ENCODE measurements at places on chromosomes 6 and 20.

- no peak for DNase-seq
Observed at GRCh38 chr20:14415467-14415866, 78.1 kb upstream of the FLRT3 start.

GRCh38 chr20:4013041-4013440, 2.3 kb downstream of the RNF24 start:
- DNase-seq = no peak

- DNase-seq = no peak
Observed at GRCh38 chr6:125797120-125797885, 6.5 kb downstream of the NCOA7 start.

DNA sequence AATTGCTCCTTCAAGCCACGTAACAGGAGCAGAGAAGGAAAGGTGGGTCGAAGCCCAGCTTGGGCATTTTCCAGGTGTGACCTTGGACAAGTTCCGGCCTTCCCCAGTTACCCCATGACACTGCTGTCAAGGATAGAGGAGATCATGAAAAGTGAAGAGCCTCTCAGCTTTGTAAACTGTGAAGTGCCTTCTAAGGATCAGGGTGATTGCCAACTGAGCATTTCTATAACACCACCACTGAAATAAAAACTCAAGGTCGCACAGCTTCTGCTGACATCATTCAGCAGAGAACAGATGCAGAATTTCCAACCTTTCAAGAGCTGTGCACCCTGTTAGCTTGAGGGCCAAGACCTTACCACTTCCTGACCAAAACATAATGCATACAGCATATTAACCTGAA, 24.0 kb upstream of the ZMYND8 start:
- DNase-seq = no peak

GRCh38 chr20:5991623-5992441, 41.4 kb downstream of the MCM8 start:
- no peak for DNase-seq

DNA sequence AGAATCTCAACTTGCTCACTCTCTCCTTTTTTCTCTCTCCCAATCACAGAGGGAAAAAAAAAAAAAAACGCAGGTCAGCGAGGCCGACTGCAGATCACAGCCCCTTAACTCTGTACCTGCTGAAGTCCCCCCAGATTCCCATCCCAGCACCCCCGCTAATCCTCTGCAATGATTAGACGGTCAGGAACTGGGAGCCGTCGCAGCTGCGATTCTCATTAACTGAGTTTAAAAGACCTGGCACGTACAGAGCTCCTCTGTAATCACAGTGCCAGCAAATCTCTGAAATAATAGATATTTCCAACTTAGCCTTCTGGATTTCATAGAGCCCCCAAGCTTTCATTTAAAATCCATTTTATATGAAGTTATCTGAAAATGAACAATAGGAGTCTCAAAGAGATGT, 84.4 kb downstream of the ANKRD60 start:
- no peak for DNase-seq

- no peak for DNase-seq
Observed at GRCh38 chr6:37103169-37104039, 66.5 kb upstream of the PIM1 start.

GRCh38 chr6:37222125-37222967, 35.2 kb upstream of the TBC1D22B start:
- peak; percentile 84 for DNase-seq

DNA sequence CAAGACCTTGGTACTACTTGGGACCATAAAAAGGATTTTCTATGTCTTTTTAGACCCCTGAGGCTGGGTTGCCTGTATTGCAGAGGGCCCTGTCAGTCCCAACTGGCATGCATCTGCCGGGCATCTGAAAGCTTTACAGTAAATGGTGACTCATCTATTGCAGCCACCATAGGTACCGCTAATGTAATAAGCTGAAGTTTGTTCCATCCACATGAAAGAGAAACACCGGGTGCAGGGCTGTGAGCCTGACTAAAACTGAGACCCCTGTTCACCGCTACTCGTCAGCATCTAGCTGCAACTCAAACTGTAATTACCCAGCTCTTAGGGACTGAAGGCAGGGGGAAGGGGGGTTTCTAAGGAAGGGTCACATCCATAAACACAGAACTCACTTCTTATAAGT, 49.5 kb downstream of the TRERF1 start:
- DNase-seq = peak; percentile 71

DNA sequence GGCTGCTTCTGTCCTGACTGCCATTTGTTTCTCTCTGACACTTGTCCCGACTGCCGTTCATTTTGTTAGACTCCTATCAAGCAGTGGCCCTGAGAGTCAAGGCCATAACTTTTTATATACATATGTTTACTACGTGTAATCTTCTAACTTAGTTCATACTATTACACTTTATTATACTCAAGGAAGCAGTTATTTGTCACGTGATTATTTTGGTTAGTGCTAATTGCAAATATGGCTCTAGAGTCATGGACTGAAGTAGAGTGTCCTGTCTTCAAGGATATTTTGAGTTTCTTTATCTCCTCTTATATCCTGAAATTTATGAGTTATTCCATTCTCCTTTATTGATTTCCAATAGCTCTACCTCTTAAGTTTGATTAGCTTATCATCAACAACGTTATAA, 294.2 kb upstream of the RNF217 start:
- no peak for DNase-seq

GRCh38 chr6:129767776-129768485, 58.0 kb upstream of the ARHGAP18 start:
- DNase-seq = no peak

GRCh38 chr6:158409451-158409850, 97.2 kb downstream of the TULP4 start:
- no peak for DNase-seq

DNA sequence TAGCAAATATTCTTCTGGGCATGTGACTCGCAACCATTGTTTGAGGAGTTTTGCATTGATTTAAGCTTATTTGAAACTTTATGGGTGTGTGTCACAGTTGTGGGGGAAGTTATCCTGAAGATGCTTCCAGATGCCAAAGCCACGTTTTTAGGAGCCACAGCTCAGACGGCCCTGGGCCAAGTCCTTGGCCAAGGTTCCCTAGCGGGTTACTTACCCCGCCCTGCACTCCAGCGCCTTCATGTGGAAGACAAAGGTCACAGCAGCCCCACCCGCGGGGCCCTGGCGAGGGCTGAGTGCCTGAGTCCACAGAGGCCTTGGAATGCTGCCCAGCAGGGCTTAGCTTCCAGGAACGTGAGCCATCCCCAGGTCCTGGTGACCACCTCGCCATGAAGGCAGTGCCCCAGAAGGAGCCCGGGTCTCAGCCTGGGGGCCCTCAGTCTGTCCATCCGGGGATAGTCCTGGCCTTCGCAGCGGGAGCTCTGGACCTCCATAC, 308.3 kb downstream of the CDH4 start:
- no peak for DNase-seq

DNA sequence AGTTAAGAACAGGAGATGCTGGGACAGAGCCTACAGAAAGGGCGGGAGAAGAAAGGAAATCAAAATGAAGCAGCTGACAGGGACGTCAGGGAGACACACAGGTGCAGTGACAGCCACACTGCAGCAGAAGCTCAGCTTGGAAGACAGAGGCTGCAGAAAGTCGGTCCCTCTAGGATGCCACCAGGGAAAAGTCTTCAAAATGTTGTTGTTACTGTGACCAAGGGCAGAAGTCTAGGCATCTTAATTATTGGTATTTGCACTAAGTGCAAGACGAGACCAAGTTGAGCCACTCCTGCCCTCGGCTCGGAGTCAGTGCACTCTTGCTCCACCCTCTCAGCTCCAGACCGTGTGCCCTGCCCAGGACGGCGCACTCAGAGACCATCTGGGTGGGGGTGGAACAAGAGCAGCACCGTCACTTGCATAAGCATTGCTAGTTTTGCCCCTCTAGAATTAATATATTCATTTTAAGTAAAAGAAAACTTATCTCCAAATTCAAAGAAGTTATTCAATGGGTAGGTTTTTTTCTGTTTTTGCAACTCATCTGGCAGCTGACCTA, 2.6 kb downstream of the PRR18 start:
- DNase-seq = no peak

- DNase-seq = peak; percentile 11
Observed at GRCh38 chr6:42410861-42411260, 40.9 kb downstream of the TRERF1 start.

DNA sequence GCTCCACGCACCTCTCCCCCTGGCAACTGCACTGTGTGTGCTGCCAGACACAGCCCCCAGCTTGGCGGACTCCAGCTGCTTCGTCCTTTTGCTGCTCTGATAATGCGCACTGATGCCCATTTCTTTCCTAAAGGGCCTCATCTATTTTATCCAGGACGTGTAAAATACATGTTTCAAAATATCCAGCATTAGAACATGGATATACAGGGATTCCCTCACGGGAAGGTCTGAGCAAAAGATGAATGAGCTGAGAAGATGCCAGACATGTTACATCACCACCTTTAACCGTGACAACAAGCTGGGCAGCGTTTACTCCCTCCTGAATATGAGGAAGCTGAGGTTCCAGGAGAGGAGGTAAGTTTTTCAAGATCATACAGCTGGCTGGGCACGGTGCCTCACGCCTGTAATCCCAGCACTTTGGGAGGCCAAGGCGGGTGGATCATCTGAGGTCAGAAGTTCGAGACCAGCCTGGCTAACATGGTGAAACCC, 32.8 kb downstream of the TNXB start:
- DNase-seq = no peak

GRCh38 chr6:129662406-129662766, 47.6 kb downstream of the ARHGAP18 start:
- no peak for DNase-seq

- DNase-seq = no peak
Observed at GRCh38 chr6:111597291-111598086, 8.2 kb downstream of the TRAF3IP2 start.

DNA sequence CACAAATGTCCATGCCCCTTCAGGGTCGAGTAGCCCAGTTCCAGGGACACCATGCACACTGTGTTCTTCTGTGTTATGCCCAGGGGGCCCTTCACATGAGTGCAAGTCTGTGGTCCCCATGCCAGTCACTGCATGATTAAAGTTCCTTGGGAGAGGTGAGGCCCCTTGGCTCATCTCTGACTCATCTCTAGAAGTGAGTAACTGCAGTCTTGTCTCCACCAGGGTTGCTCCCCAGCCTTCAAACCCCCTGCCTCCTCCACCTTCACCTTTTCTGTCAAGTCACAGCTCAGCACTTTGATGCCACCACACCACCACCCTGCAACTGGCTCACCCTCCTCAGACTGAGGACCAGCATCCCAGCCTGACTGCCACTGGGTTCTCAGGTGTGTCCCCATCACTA, 161.7 kb downstream of the UNC5CL start:
- peak; percentile 55 for DNase-seq

GRCh38 chr6:163782436-163783003, 368.0 kb downstream of the QKI start:
- no peak for DNase-seq

- no peak for DNase-seq
Observed at GRCh38 chr6:119536666-119537065, 187.1 kb upstream of the MAN1A1 start.

GRCh38 chr20:12942123-12942522, 66.6 kb upstream of the SPTLC3 start:
- no peak for DNase-seq

DNA sequence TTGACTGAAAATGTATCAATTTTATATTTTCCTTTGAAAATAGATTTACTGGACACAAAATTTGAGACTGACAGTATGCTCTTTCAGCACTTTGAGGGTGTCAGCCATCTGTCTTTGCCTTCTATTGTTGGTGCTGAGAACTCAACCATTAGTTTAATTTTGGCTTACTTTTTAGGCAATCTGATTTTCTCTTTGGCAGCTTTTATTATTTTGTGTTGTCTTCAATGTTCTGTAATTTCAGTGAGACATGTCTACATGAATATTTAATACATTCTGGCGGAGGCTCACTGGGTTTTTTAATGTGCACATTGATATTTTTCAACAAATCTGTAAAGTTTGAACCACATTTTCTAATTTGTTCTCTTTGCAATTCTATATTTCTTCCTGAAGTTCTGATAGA, 648.6 kb downstream of the C6orf118 start:
- no peak for DNase-seq

DNA sequence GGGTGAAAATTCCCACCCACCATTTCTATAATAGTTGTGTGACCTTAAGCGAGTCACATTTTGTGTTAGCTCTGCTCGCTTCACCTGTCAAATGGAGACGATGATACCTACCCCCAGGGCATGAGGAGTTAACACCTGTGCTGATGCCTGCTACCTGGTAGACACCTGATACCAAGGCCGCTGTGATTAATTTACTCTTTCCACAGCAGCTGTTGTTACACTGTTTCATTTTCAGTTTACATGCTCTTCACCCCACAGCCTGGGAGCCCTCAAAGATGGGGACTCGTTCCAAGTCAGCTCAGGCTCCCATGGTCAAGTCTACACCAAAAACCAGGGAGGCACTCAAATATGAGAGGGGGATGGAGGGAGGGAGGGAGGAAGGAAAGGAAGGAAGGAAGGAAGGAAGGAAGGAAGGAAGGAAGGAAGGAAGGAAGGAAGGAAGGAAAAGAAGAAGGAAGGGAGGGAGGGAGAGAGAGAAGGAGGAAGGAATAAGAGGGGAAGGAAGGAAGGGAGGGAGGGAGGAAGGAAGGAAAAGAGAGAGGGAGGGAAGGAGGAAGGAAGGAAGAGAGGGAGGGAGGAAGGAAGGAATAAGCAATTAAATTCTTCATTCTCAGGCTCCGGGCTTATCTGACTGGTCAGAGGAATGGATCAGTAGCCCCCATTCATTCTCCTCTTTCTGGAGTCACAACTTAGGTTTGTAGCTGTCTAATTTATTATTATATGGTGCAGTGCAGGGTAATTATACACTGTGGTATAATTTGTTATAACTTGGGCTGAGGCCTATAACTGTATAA, 40.9 kb downstream of the PDYN start:
- DNase-seq = no peak

DNA sequence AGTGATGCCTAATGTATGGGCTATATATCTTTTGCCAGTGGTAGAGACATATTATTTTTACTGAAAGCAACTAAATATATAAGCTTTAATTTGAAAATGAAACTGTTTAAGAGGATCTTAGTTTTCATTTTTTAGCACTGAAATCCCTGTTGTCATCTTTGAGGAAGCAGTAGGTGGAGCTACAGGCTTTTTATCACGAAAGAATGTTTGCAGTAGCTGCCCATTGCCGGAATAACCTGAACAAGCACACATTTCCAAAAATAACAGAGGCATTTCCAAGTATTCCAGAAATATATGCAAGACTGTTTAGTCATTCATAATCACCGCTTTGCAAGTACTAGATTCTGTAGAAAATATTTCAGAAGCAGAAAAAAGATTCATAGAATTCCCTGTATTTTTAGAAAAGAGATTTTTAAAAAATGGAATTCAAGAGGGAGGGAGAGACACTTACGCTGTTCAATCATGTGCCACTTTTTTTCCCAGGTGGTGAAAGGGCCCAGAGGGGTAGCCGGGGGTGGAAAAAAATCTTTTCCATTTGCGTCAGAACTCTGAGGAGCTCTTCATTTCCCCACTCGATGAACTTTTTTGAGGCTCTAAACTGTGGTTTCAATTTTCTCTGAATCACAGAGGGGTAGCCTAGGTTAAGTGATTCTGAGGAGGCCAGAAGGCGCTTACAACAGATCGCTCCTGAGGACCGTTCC, 142.5 kb upstream of the FERMT1 start:
- no peak for DNase-seq

- DNase-seq = no peak
Observed at GRCh38 chr6:142642651-142643050, 302.3 kb downstream of the HIVEP2 start.
